Left lung (tissue), 14 donors: ENCODE measurements at places on chromosomes 13 and 19. TPM values are rescaled to one million over a fixed set of nuclear protein-coding genes. Genes with fewer than 3 reads are reported as not detected.

Gene REX1BD
- polyA plus RNA-seq, result 30.8 TPM

Gene VRK3
- polyA plus RNA-seq, result 41.2 TPM

Gene WDR87
- polyA plus RNA-seq, result 0.03 TPM

Gene ZFP82
- 13.4 TPM for polyA plus RNA-seq

Gene SWSAP1
- polyA plus RNA-seq, result 2.7 TPM

GRCh38 chr13:113756441-113757097 lies 2.5 kb upstream of the TMEM255B start:
- no peak overlapping the region for H3K4me3 ChIP-seq
- no peaks in the 10 kb centered on the region for H3K36me3 ChIP-seq
- H3K27ac ChIP-seq, result no peak overlapping the region
- H3K4me1 ChIP-seq, result peaks cover 18% of the 10 kb centered on the region
- DNase-seq, result no peak

GRCh38 chr13:112671359-112671758 lies 18.5 kb upstream of the ATP11A start:
- H3K27me3 ChIP-seq, result no peaks in the 10 kb centered on the region
- no peak overlapping the region for H3K27ac ChIP-seq
- H3K36me3 ChIP-seq, result no peaks in the 10 kb centered on the region

DNA sequence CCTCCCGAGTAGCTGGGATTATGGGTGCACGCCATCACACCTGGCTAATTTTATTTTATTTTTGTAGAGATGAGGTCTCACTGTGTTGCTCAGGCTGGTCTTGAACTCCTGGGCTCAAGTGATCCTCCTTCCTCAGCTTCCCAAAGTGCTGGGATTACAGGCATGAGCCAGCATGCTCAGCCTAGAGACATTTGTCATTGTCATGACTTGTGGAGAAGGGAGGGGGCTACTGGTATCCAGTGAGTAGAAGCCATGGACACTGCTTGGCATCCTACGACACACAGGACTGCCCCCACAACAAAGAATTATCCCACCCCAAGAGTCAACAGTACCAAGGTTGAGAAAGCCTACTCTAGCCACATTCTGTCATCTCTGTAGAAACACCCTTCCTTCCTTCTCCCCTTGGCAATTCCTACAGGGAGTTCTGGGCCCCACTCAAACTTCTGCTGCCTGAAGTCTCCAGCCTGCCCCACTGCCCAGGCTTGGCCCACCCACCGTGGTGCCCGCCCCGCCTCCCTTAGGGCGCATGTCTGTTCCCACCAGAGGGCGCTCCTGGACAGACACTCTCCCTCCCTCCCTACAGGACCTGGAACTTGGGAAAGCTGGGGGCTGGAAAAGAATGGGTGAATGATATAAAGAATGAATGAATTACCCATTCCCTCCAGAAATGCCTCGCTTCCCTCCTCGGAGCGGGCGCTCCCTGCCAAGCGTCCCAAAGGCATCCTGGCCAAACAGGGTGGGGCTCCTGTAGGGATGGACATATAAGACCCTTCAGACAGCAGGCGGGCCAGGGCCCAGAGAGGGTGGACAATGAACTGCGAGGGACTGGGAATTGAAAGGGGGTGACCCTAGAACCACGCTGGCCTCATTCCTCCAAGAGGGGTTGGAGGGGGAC lies 5.5 kb upstream of the EMP3 start:
- H3K4me3 ChIP-seq, result no peak overlapping the region
- peaks cover 15% of the 10 kb centered on the region for H3K4me1 ChIP-seq
- peak overlapping the region; percentile 99 for H3K27ac ChIP-seq
- H3K36me3 ChIP-seq, result no peaks in the 10 kb centered on the region

DNA sequence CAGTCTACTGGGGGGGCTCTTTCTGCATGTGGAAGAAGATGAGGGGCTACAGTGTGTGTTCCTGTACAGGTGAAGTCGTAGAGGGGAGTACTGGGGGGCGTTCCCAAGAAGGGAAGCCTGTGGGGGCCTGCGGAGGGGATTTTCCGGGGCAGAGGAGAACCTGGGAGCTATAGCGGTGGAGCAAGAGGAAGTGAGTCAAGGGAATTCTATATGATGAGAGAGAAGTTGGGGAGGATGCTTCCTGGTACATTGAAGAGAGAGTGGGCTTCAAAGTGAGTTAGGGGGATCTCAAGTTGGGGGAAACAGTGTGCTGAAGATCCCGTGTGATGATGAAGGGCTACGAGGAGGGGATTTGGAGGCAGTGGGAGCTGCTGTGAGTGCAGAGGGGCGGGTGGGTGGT lies 1.9 kb upstream of the CACNG8 start:
- no peak overlapping the region for H3K27ac ChIP-seq
- H3K4me3 ChIP-seq, result no peak overlapping the region
- no peaks in the 10 kb centered on the region for H3K4me1 ChIP-seq
- no peaks in the 10 kb centered on the region for H3K36me3 ChIP-seq

DNA sequence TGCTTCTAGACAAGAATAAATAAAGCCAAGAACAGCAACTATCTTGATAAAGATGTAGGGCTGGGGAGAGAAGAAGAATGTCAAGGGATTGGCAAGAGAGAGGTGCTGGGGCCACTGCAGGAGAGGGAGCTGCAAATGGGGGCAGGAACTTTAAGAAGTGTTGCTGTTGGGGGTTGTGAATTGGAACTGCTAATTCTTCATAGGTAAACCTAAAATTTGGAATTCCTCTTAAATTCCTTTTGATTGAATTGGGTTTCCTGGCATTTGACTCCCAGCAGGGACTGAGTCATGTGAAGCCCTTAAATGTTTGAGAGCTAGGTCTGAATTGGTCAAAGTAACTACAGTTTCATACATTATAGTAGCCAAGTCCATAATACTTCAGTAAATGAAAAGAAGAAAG lies 305.6 kb upstream of the TMTC4 start:
- no peaks in the 10 kb centered on the region for H3K4me1 ChIP-seq
- no peaks in the 10 kb centered on the region for H3K36me3 ChIP-seq
- no peak overlapping the region for H3K4me3 ChIP-seq
- DNase-seq, result no peak

- peak within 1 kb of the TSS; percentile 84 for H3K27ac ChIP-seq
- H3K27me3 ChIP-seq, result no peaks in the 10 kb centered on the region
- peak; percentile 69 for DNase-seq
- H3K4me1 ChIP-seq, result peaks cover 32% of the 10 kb centered on the region
- H3K4me3 ChIP-seq, result peak within 1 kb of the TSS; percentile 92
- no peaks in the 10 kb centered on the region for H3K36me3 ChIP-seq
These were observed at the start of gene ETHE1 for GRCh38 chr19:43526884-43527859. Gene ETHE1 (minus strand): TSS chr19:43527201. CDS start chr19:43527177, 24 bp downstream.

GRCh38 chr13:113430378-113431110 lies 22.7 kb downstream of the ADPRHL1 start:
- H3K4me1 ChIP-seq, result no peaks in the 10 kb centered on the region
- DNase-seq, result no peak
- H3K4me3 ChIP-seq, result no peak overlapping the region
- H3K27ac ChIP-seq, result no peak overlapping the region
- no peaks in the 10 kb centered on the region for H3K36me3 ChIP-seq
- H3K27me3 ChIP-seq, result no peaks in the 10 kb centered on the region

DNA sequence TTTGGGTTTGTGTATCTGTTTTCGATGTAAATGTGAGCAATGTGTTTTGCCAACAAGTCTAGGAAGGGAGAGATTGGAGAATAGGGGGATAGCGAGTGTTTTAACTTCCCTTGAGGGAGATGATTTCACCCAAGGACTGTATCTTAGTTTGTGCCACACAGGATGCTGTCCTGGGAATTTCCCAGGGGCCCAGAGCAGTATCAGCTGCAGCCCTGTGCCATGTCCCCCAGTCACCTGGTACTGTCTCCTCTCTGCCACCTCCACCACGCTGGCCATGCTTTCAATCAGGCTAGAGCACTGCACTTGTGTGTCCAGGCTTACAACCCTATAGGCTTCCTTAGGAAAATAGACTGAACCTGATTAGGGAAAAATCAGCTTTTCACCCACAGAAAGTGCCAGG lies 40.1 kb upstream of the CLDN10 start:
- peaks cover 5% of the 10 kb centered on the region for H3K27me3 ChIP-seq
- DNase-seq, result no peak
- H3K27ac ChIP-seq, result no peak overlapping the region
- H3K4me3 ChIP-seq, result no peak overlapping the region
- H3K4me1 ChIP-seq, result peaks cover 17% of the 10 kb centered on the region

DNA sequence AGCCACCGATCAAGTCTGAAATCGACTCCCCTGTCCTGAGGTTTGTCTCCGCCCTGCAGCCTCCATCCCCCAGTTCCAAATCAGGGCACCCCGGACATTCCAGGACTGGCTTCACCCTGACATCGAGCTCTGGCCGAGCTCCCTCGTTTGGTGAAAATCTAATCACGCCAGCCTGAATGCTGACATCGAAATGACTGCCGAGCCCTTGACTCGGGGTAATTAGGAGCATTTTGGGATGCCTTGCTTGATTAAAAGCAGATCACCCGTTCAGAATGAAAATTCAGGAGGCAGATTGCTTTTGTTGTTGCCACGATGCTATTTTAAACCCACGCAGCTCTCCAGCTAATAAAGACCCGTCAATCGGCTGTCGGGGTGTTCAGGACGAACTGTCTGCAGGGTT lies 34.3 kb downstream of the ZNRF4 start:
- H3K36me3 ChIP-seq, result no peaks in the 10 kb centered on the region
- H3K4me1 ChIP-seq, result no peaks in the 10 kb centered on the region
- no peak overlapping the region for H3K4me3 ChIP-seq
- DNase-seq, result no peak
- peaks cover 28% of the 10 kb centered on the region for H3K27me3 ChIP-seq

DNA sequence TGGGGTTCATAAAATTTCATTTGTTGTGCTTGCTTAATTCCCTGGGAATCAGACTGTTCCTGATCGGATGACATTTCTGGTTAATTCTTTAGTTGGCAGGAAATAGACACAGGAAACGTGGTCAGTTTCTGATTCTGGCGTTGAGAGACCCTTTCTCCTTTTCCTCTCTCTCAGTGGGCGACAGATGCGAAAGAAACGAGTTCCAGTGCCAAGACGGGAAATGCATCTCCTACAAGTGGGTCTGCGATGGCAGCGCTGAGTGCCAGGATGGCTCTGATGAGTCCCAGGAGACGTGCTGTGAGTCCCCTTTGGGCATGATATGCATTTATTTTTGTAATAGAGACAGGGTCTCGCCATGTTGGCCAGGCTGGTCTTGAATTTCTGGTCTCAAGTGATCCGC lies 10.8 kb downstream of the LDLR start:
- no peak for DNase-seq
- no peak overlapping the region for H3K4me3 ChIP-seq
- no peaks in the 10 kb centered on the region for H3K27me3 ChIP-seq
- H3K36me3 ChIP-seq, result no peaks in the 10 kb centered on the region

GRCh38 chr13:112873851-112874750 lies 94.9 kb upstream of the MCF2L start:
- H3K27ac ChIP-seq, result peak overlapping the region; percentile 68
- no peak overlapping the region for H3K4me3 ChIP-seq
- DNase-seq, result peak; percentile 69
- H3K36me3 ChIP-seq, result peaks cover 85% of the 10 kb centered on the region

- no peaks in the 10 kb centered on the region for H3K36me3 ChIP-seq
- no peak overlapping the region for H3K4me3 ChIP-seq
- H3K27ac ChIP-seq, result no peak overlapping the region
These were observed 67.8 kb upstream of the IPO5 start for GRCh38 chr13:97885641-97886040.

- H3K27me3 ChIP-seq, result no peaks in the 10 kb centered on the region
- DNase-seq, result no peak
- no peaks in the 10 kb centered on the region for H3K4me1 ChIP-seq
- H3K4me3 ChIP-seq, result no peak overlapping the region
These were observed 960.0 kb upstream of the PCDH20 start for GRCh38 chr13:62375653-62376052.

GRCh38 chr13:37747071-37747612 lies 122.4 kb downstream of the TRPC4 start:
- H3K27ac ChIP-seq, result no peak overlapping the region
- H3K4me1 ChIP-seq, result no peaks in the 10 kb centered on the region
- H3K27me3 ChIP-seq, result no peaks in the 10 kb centered on the region
- H3K4me3 ChIP-seq, result no peak overlapping the region

GRCh38 chr13:98466634-98467236 lies 110.2 kb downstream of the STK24 start:
- no peak for DNase-seq
- no peak overlapping the region for H3K4me3 ChIP-seq
- H3K27me3 ChIP-seq, result no peaks in the 10 kb centered on the region
- H3K27ac ChIP-seq, result no peak overlapping the region
- peaks cover 86% of the 10 kb centered on the region for H3K36me3 ChIP-seq

DNA sequence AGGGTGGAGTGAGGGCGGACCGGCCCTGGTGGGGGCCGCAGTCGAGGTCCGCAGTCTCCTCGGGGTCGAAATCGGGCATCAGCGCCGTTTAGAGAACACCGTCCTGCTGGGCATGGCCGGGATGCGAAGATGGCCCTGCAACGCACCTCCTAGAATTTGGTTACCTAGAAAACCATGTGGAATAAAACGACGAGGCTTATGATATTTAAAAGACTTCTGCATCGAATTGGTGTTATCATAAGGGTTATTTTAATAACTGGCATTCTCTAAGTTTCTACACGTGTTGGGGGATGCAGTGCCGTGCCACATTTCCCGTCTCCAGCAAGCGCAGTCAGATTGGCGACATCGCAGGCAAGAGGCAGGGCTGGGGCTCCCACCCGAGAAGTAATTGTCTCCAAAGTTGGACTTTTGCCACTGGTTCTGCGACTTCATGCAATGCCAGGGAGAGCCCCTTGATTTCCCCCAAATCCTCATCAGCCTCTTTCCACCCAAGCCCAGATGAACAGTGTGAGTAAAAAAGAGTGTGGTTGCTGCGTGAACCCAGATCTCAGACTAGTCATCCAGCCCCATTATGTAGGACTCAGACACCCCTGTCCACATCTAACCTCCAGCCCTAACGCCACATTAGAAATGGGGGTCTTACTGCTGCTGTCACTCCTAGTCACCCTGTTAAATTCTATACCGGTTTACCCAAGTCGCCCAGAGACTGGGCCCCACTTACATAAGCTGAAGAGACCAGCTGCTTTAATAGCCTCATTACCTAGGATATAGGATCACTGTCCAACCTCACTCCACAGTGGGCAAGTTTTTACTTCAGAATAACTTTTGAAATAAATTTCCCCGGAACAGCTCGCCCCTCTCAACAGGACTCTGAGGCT lies 571 bp upstream of the DHRS12 start:
- H3K27ac ChIP-seq, result peak overlapping the region; percentile 99
- peak overlapping the region; percentile 61 for H3K4me3 ChIP-seq
- no peaks in the 10 kb centered on the region for H3K27me3 ChIP-seq
- peaks cover 40% of the 10 kb centered on the region for H3K4me1 ChIP-seq
- H3K36me3 ChIP-seq, result no peaks in the 10 kb centered on the region

- H3K4me3 ChIP-seq, result no peak overlapping the region
- peaks cover 31% of the 10 kb centered on the region for H3K4me1 ChIP-seq
- no peaks in the 10 kb centered on the region for H3K27me3 ChIP-seq
- no peak overlapping the region for H3K27ac ChIP-seq
These were observed 34.9 kb downstream of the LRCH1 start for GRCh38 chr13:46587807-46588418.

DNA sequence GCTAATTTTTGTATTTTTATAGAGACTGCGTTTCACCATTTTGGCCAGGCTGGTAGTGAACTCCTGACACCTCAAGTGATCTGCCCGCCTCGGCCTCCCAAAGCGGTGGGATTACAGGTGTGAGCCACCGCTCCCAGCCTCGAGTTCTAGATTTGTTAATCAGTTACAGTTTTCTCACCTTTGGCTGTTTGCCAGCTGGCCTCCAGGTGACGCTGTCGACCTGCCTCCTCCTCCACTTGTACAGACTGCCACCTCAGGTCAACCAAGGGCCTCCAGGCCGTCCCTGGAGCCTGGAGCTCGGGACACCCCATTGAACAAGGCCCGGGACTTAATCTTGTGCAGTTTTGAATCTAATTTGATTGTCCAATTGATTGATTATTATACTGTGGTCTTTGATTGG lies 45.5 kb downstream of the IER2 start:
- DNase-seq, result no peak
- H3K27me3 ChIP-seq, result no peaks in the 10 kb centered on the region
- H3K4me1 ChIP-seq, result no peaks in the 10 kb centered on the region
- H3K4me3 ChIP-seq, result no peak overlapping the region
- no peak overlapping the region for H3K27ac ChIP-seq
